Activated CD4-positive, alpha-beta memory T cell treated with anti-CD3 and anti-CD28 coated beads for 36 hours (primary cell): ENCODE measurements at places on chromosomes 3 and 15. TPM values are rescaled to one million over a fixed set of nuclear protein-coding genes. Genes with fewer than 3 reads are reported as not detected.

DNA sequence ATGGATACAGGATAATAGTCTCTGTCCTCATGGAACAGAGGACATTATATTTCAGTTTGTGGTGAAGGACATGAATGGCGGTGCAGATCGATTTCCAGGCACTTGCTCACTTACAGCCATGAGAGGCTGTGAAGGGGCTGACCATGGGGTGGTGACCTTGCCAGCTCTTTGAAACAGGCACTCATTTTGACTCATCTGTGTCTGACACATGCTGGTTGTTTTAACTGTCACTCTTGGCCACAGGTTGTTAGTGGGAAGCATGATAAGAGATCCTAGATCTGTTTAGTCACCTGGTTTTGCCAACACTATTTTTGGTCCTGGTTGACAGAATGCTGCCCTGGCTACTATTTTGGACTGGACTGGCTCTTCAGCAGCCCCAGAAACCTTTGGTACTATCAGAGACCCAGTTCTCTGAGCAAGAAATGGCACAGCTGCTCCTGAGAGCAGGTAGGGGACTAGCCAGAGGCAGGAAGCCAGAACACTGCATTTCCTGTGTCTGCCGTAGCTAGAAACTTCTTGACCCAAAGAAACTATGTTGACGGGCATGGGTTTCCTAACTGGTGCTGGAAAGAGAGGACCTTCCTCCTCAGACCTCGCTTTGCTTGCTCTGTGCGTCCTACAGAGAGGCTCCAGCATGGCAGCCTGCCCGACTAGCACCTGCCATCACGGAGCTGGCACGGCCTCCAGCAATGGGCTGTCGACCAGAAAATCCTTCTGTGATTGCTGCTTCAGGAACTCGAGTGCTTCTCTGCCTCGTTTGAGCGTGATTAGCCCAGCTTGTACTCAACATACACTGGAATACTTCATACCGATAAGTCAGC lies 6.3 kb downstream of the PXYLP1 start:
- H3K36me3 ChIP-seq: peaks cover 3% of the 10 kb centered on the region
- peak overlapping the region; percentile 65 for H3K27ac ChIP-seq
- H3K27me3 ChIP-seq: no peaks in the 10 kb centered on the region

GRCh38 chr15:38531509-38531908 lies 33.1 kb downstream of the RASGRP1 start:
- H3K36me3 ChIP-seq: peaks cover 80% of the 10 kb centered on the region
- H3K4me1 ChIP-seq: peaks cover 98% of the 10 kb centered on the region
- DNase-seq: no peak
- peak overlapping the region; percentile 61 for H3K27ac ChIP-seq

DNA sequence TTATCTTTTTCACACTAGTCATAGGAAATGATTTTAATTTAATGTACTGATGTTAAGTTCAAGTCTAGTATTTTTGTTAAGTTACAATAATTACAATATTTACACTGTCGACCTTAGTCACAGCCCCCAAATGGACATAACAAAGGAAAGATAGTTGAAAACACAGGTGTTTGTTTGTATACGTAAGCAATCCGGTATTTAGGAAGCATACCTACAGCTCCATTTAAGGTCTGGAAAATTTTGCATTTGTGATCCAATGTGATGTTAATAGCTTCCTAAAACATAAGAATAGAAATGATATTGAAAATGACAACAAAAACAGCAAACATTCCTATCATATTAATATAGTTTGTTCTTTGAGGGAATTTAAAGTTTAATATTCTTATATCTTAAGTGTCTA lies 56.9 kb downstream of the PLOD2 start:
- no peaks in the 10 kb centered on the region for H3K4me1 ChIP-seq
- no peaks in the 10 kb centered on the region for H3K27me3 ChIP-seq
- no peak overlapping the region for H3K27ac ChIP-seq
- H3K36me3 ChIP-seq: no peaks in the 10 kb centered on the region
- no peak for DNase-seq
- no peak overlapping the region for H3K4me3 ChIP-seq

DNA sequence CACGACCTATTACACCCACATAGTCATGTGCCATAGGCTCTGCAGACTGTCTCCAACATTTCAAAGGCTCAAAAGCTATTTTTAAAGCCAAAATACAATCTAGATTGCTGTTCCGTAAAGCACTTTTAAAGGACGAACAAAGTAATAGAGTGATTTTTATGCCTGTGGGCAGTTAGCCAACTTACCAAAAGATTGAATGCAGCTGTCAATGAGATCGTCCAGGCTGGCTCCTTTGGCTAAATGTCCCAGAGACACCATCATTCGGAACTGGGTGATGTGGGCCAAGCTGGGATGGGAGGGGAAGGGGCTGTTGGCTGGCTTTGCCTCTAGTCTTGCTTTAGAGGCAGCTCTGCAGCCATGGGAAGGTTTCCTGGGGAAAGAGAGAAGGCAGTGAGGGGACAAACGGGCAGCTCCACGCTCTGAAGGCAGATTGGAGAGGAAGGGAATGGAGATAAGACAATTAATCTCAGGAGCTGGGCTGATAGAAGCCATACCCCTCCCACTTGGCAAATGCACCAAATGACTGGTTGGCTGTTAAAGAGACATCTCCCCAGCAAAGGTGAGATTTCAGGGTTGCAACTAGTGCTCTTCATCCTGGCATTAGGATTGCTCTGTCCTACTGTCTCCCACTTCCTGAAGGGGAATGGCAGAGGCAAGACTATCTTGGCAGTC lies 4.8 kb downstream of the RASGRP1 start:
- peaks cover 74% of the 10 kb centered on the region for H3K4me1 ChIP-seq
- no peaks in the 10 kb centered on the region for H3K27me3 ChIP-seq
- H3K4me3 ChIP-seq: peak overlapping the region; percentile 95
- peak; percentile 45 for DNase-seq
- peaks cover 90% of the 10 kb centered on the region for H3K36me3 ChIP-seq

GRCh38 chr3:177680472-177680821 lies 483.2 kb upstream of the TBL1XR1 start:
- H3K36me3 ChIP-seq: no peaks in the 10 kb centered on the region
- DNase-seq: no peak
- peaks cover 21% of the 10 kb centered on the region for H3K4me1 ChIP-seq
- no peaks in the 10 kb centered on the region for H3K27me3 ChIP-seq
- no peak overlapping the region for H3K4me3 ChIP-seq
- H3K27ac ChIP-seq: no peak overlapping the region

GRCh38 chr15:92097474-92098178 lies 244.1 kb downstream of the SLCO3A1 start:
- peak overlapping the region; percentile 6 for H3K27ac ChIP-seq
- DNase-seq: peak; percentile 66
- H3K36me3 ChIP-seq: peaks cover 5% of the 10 kb centered on the region
- peaks cover 50% of the 10 kb centered on the region for H3K4me1 ChIP-seq

GRCh38 chr3:122977746-122978466 lies 49.7 kb downstream of the SEMA5B start:
- H3K36me3 ChIP-seq: no peaks in the 10 kb centered on the region
- H3K27me3 ChIP-seq: no peaks in the 10 kb centered on the region
- H3K4me1 ChIP-seq: peaks cover 15% of the 10 kb centered on the region
- no peak for DNase-seq

- peak overlapping the region; percentile 67 for H3K27ac ChIP-seq
- peaks cover 12% of the 10 kb centered on the region for H3K36me3 ChIP-seq
- no peaks in the 10 kb centered on the region for H3K27me3 ChIP-seq
- H3K4me1 ChIP-seq: peaks cover 34% of the 10 kb centered on the region
- peak; percentile 23 for DNase-seq
- H3K4me3 ChIP-seq: peak overlapping the region; percentile 68
Observed at GRCh38 chr3:170355738-170356595, 1.5 kb upstream of the SKIL start.

DNA sequence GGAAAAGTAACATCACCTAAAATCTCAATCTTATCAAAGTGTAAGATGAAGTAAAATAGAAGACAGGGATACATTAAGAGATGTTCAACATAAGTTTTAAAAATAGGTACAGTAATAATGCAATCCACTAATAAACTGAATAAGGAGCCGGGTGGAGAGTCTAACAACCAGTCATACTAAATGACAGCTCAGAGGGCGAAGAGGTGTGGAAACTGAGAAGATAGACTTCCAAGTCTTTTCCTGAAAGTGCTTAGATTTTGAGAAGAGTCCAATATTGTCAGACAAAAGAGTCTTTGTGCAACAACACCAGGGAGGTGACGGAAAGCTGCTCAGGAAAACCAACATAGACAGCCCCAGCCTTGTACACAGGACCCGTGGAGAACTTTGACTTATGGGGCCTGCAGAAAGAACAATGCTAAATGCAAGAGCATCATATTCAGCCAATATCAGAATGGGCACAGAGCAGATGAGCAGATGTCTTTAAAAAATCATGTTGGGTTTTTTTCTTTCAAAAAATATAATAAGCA lies 66.4 kb downstream of the MECOM start:
- no peaks in the 10 kb centered on the region for H3K36me3 ChIP-seq
- no peak for DNase-seq
- H3K4me3 ChIP-seq: no peak overlapping the region
- no peak overlapping the region for H3K27ac ChIP-seq

- no peak overlapping the region for H3K4me3 ChIP-seq
- H3K4me1 ChIP-seq: no peaks in the 10 kb centered on the region
- no peaks in the 10 kb centered on the region for H3K36me3 ChIP-seq
- no peak for DNase-seq
Observed at GRCh38 chr3:168653255-168653654, 557.5 kb upstream of the GOLIM4 start.

DNAH12 gene
- not detected for total RNA-seq

TRH gene
- total RNA-seq: not detected

FBXO40 gene
- not detected for total RNA-seq

INSYN1 gene
- total RNA-seq: not detected

PRR20G gene
- not detected for total RNA-seq

SLC22A14 gene
- total RNA-seq: not detected

GALNT15 gene
- not detected for total RNA-seq

CKMT1A gene
- total RNA-seq: 0.41 TPM
